Upper lobe of left lung (tissue), 6 donors: ENCODE measurements at places on chromosomes 3 and 15.

DNA sequence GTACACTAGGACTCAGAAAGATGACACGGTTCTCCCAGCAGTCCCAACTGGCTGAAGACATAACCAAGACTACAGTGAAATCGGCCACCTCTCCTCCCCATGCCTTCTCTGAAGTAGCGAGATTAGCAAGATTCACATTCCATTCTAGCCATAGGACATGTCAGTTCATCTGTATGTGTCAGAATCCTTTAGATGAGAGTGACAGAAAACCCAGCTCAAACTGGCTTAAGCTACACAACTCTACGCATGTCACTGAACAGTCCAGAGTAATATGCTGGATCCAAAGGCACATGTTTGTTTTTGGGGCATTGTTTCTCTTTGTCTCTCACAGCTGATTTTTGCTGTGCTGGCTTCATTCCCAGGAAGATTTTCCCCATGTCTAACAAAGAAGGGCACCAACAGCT, 75.8 kb downstream of the RARB start:
- DNase-seq = no peak
- H3K27ac ChIP-seq = no peak overlapping the region
- H3K36me3 ChIP-seq = no peaks in the 10 kb centered on the region
- no peaks in the 10 kb centered on the region for H3K27me3 ChIP-seq
- no peak overlapping the region for H3K4me3 ChIP-seq
- no peaks in the 10 kb centered on the region for H3K4me1 ChIP-seq

- DNase-seq = no peak
- H3K27ac ChIP-seq = no peak overlapping the region
These were observed 27.0 kb upstream of the TFG start for GRCh38 chr3:100682056-100682853.

GRCh38 chr3:42028474-42028873, 62.7 kb upstream of the TRAK1 start:
- H3K36me3 ChIP-seq = no peaks in the 10 kb centered on the region
- H3K27ac ChIP-seq = no peak overlapping the region
- DNase-seq = no peak

GRCh38 chr3:122101646-122102045, 46.5 kb downstream of the CD86 start:
- no peaks in the 10 kb centered on the region for H3K27me3 ChIP-seq
- no peak for DNase-seq
- H3K4me1 ChIP-seq = no peaks in the 10 kb centered on the region
